Activated naive CD8-positive, alpha-beta T cell treated with anti-CD3 and anti-CD28 coated beads for 36 hours (primary cell): ENCODE measurements at places on chromosomes 12 and 14.

DNA sequence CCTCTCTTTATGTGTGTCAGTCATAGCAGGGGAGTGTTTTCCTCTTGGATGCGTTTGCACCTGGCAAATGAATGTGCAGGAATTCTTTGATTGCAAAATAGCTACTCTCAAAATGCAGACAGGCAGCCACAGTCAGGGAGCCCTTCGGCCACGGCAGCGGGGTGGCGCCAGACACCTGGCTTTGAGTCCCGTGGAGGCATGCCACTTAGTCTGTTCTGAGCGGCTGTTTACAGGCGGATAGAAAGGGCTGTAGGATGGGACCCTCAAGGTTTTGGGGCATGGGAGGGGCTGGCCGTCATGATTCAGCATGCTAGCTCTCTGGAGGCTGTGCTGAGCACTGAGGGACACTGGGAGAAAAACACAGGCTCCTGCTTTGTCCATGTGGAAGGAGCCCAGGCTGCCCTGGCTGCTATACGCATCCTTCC lies 117.1 kb downstream of the SLC25A47 start:
- no peak overlapping the region for H3K4me3 ChIP-seq
- H3K27ac ChIP-seq, result no peak overlapping the region
- peaks cover 34% of the 10 kb centered on the region for H3K4me1 ChIP-seq
- no peaks in the 10 kb centered on the region for H3K36me3 ChIP-seq
- peak; percentile 43 for DNase-seq

DNA sequence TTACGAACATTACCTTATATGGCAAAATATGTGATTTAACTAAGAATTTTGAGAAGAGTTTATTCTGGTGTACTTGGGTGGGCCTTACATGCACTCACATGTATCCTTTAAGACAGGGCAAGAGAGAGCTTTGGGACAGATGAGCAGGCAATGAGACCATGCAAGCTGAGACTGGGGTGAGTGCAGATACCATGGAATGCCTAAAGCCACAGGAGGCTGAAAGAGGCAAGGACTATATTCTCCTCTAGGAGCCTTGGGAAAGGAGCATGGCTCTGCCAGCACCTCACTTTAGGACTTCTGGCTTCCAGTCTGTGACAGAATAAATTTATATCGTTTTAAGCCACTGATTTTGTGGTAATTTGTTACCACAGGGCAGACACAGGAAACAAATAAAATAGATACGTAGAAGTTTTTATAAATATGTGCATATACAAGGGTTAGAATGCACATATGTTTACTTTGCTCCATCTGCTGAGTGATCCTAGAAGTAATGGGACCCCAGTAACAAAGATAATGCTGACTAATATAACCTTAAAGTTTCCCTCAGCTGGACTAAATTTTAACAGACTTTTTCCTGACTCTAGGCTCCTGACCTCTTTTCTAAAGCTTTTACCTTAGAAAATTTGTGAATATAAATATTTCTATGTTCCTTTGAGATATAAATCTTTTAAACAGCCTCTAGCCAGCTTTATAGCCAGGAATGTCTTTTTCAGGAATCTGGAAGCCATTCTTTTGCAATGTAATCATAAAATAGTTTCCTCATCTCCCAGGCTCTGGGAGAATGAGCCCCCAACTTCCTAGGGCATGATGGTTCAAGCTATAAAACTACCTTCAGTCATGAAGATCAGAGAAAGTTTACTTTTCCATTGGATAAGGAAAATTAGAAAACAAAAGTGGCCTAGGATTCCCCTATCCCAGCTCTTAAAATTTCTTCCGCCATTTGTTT lies 216.8 kb downstream of the PPFIA2 start:
- H3K27ac ChIP-seq, result no peak overlapping the region
- no peak for DNase-seq
- H3K4me3 ChIP-seq, result no peak overlapping the region
- no peaks in the 10 kb centered on the region for H3K4me1 ChIP-seq
- no peaks in the 10 kb centered on the region for H3K27me3 ChIP-seq

- no peak overlapping the region for H3K27ac ChIP-seq
- no peaks in the 10 kb centered on the region for H3K4me1 ChIP-seq
- H3K27me3 ChIP-seq, result no peaks in the 10 kb centered on the region
- peaks cover 32% of the 10 kb centered on the region for H3K36me3 ChIP-seq
Observed at GRCh38 chr14:34794217-34794616, 79.8 kb upstream of the CFL2 start.

DNA sequence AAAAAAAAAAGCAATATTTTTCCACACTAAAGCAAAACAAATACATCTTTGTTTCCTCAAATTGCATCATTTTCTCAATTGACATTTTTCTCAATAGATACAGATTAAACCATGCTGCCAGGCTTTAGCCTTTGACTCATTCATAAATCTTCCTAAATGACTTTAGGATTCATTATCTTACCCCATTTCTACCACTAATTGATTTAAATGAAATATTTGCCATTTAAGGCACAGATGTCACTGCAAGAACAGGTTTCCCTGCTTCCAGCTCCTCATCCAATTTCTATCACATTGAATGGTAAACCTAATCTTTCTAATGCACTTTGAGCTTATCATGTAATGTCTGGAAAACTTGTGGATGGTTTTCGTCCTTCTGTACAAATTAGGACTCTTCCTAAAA lies 298.7 kb downstream of the RPL10L start:
- H3K4me1 ChIP-seq, result no peaks in the 10 kb centered on the region
- H3K27me3 ChIP-seq, result no peaks in the 10 kb centered on the region
- no peak for DNase-seq
